Stimulated activated CD8-positive, alpha-beta memory T cell treated with anti-CD3 and anti-CD28 coated beads, Interleukin-7, amount 100 ng/mL, for 1 hour (primary cell): ENCODE measurements at places on chromosomes 12 and 14.

DNA sequence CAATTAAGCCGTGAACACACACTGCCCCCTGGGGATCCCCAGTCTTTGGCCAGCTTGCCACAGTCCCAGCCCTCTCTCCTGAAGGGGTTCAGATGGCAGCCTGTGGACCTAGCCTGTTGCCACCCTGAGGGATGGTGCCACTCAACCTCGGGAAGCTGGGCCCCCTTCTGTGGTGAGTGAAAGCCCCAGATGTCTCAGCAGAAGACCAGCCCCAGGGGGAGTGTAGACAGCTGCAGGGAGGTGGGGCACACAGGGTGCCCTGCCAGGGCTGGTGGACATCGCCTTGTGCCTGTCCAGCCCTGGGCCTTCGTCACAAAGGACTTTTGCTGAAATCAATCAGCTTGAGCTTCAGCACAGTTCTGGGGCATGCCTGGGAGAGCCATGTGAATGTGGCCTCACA is 32.4 kb downstream of the C14orf132 start:
- DNase-seq: no peak

DNA sequence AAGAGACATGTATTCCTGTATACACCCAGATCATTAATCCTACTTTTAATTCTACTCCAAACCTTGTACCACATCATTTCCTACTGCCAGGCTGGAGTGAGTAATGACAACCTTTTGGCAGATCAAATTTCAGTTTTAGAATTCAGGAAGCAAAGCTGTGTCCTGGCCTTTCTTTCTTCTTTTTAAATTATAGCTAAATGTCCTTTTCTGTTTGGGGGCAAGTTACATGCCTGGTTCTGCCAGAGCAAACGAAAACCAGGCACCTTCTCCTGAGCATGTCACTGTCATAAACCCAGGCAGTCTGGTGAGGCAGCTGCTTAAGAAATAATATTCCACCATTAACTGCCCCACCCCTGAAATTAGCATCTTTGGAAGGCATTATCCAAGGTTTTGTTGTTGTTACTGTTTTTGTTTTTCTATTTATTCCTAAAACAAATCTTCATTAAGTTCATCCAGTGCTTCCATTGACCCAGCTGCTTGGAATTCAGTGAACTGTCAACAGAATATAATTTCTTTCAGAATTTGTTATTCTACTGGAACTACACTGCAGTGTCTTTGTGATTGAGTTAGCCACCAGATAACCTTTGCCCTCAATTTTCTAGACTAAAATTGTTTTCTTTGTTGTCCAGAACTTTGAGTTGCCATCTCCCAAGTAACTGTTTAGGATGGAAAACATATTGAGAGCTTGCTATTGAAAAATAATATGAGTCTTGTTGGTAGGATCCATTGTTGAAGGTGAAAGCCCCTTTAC is 33.2 kb downstream of the SAMD4A start:
- no peak for DNase-seq

GRCh38 chr14:26765768-26766520 is 168.1 kb upstream of the NOVA1 start:
- no peak for DNase-seq

- no peak for DNase-seq
Measured at GRCh38 chr14:99928963-99929362, 135.8 kb downstream of the EML1 start.

DNA sequence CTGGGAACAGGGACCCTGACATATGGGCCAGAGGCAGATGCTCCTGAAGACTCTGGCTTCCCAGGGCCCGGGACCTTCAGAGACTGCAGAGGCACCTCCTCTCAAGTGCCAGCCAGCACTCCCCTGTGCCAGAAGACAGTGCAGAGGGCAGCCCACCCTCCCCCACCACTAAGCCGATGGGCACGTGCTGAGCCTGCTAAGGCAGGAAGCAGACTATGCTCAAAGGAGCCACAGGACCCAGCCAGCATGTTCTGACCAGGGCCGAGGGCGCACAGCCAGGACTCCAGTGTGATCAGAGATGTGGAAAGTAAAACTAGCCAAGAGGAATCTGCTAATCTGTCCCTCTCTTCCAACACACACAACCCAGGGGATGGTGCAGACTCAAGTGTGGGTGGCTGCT is 29.8 kb downstream of the DIO3 start:
- no peak for DNase-seq

DNA sequence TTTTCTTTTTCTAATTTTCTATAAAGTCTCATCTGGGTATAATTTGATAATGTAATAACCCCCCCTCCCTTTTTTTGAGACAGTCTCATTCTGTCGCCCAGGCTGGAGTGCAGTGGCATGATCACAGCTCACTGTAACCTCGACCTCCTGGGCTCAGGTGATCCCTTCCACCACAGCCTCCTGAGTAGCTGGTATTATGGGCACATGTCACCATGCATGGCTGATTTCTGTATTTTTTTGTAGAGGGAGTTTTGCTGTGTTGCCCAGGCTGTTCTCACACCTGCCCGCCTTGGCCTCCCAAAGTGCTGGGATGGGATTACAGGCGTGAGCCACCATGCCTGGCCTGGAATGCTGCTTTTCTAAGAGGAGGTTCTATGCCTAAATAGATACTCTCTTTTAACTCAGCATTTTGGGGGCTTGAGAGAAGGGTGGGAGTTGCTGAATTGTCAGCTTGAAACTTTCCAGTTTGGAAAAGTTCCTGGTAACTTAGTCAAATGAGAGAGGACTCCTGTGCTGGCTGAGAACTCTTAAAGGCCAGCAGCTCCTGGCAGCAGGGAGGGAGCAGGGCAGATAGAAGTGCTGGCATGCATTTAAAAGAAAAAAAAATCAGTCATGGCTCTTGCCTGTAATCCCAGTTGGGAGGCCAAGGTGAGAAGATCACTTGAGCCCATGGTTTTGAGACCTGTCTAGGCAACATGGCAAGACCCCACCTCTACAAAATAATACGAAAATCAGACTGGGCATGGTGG is 13.0 kb downstream of the NUDT4 start:
- no peak for DNase-seq

- DNase-seq: no peak
Measured at GRCh38 chr14:69982886-69983285, 103.7 kb downstream of the SMOC1 start.

GRCh38 chr12:72197790-72198189 is 74.4 kb upstream of the TRHDE start:
- no peak for DNase-seq

DNA sequence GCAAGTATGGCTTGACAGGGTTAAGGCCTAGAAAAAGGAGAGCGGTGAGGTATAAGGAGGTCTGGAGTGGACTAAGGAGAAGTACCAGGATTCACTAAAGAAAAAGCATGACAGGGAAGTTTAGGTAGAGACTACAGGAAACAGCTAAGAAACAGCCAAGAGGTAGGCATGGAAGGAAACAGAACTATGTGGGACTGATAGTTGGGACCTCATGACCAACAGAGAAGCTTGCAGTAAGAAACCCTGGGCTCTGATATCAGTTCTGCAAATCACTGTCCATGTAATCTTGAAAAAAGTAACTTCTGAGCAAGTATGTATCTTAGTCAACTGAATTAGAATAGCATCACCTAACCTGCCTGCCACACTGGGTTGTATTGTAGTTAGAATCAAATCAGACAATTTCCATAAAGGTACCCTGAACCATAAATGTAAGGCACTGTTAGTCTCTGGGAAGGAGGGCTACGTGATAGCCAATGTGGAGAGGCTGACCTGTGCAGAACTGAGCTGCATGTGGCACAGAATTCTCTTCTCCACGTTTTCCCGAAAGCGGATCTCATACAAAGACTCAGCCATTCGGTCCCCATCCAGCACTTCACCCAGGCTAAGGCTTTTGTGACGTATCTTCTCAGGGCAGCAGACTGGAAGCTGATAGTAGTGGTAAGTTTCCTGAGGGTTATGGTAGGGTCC is 912 bp downstream of the TM9SF1 start:
- DNase-seq: no peak

GRCh38 chr14:95659293-95659989 is 26.8 kb upstream of the TCL1B start:
- DNase-seq: no peak
